ENCODE measurements at places on chromosomes 11 and 22. TPM values are rescaled to one million over a fixed set of nuclear protein-coding genes. Genes with fewer than 3 reads are reported as not detected.

TRPC6 gene
- 0.09 TPM for total RNA-seq

OR5P2 gene
- total RNA-seq = not detected

CYB5R3 gene
- total RNA-seq = 45.6 TPM

KLHL35 gene
- total RNA-seq = 3.0 TPM

C11orf87 gene
- not detected for total RNA-seq

C11orf86 gene
- total RNA-seq = 0.28 TPM

B3GAT3 gene
- total RNA-seq = 22.3 TPM

C11orf52 gene
- total RNA-seq = not detected

NXF1 gene
- 9.7 TPM for total RNA-seq

ELMOD1 gene
- 0.83 TPM for total RNA-seq

ASCL2 gene
- not detected for total RNA-seq

OR2D3 gene
- total RNA-seq = not detected

NXPE2 gene
- total RNA-seq = 0.14 TPM

RPS13 gene
- 1,325 TPM for total RNA-seq

PRODH gene
- 0.18 TPM for total RNA-seq
